Panc1 (cell line): ENCODE measurements at places on chromosomes 11 and 22. TPM values are rescaled to one million over a fixed set of nuclear protein-coding genes. Genes with fewer than 3 reads are reported as not detected.

The GTSE1 gene
- total RNA-seq: 36.2 TPM

DNA sequence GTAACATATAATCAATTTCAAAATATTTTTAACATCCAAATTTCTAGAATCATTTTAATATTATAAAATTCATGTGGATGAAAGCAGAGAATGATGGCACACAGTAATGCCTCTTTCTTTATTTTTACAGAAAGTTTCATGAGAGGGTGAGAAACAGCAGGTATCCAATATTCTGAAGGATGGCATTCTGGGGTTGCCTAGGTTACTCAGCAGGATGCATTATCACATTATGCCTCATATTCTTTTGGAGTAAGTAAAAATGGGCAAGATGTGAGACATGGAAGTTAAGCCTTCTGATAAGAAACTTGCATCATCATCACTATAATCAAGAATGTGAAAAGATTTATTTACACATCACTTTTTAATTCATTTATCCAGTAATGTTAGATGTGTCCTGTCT is 148.7 kb upstream of the PGR start:
- DNase-seq: no peak

- DNase-seq: no peak
These were observed 1046.6 kb downstream of the TBC1D22A start for GRCh38 chr22:47808886-47809620.

DNA sequence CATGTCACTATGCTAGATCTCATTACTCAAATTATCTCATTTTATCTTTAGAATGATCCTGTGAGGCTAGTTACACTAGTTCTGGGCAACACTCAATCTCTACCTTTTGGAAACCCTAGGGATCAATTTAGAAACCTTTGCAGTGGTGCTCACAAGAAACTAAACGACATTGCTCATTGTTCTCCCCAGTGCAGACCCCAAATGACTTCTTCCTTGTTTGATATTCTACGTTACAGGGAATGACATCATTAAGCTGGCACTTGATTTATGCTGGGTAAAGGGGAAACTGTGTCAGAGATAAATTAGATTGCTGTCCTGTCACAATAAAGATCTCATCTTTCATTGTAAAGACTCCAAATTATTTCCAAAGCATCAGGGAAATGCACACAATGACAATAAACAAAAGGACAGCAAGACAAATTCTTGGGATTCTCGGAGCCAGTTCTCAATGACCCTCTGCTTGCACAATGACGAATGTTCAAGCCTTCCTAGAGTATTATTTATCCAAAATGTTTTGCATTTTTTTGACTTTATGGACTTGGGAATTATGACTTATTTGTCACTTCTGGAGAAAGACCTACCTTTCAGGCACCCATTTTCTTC is 1121.8 kb upstream of the TENM4 start:
- DNase-seq: no peak

- no peak for DNase-seq
These were observed 787.1 kb upstream of the TENM4 start for GRCh38 chr11:80227915-80228314.

The SRSF8 gene
- 40.6 TPM for total RNA-seq

- no peak for DNase-seq
These were observed 29.6 kb downstream of the PRDM10 start for GRCh38 chr11:129973068-129973467.

DNA sequence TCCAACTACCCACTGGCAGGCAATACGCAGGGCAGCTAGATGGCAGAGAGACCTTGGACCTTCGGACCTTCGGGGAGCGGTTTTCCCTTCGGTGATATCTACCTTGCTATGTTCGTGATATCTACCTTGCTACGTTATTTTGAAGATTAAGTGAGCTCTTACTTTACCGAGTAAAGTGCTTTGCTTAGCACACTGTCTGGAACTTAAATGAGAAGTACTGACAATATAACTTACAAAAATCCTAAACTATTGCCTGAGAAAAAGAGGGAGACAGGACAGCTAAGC is 1.0 kb upstream of the PRDM10 start:
- no peak for DNase-seq

DNA sequence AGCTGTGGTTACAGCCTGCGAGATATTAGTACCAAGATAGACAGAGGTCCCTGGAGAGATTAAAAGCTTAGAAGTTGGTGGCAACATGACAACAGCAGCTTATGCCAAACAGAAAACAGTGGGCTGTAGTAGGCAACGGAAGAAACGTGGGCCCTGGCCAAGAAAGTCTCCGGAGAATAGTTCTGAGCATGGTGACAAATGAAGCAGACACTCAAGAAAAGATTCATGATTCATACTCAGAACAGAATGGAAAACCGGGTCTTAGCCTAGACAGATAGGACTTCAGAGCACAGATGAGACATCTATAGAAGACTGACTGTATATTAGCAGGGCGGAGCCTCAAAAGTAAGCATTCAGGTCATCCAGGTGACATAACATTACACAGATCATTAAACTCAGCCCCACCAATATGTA is 727.4 kb downstream of the ETS1 start:
- no peak for DNase-seq

- DNase-seq: no peak
These were observed 2.8 kb downstream of the MALAT1 start for GRCh38 chr11:65501472-65502273.

GRCh38 chr11:8383627-8384026 is 119.9 kb upstream of the LMO1 start:
- DNase-seq: no peak
